ENCODE measurements at places on chromosomes 3 and 15.

DNA sequence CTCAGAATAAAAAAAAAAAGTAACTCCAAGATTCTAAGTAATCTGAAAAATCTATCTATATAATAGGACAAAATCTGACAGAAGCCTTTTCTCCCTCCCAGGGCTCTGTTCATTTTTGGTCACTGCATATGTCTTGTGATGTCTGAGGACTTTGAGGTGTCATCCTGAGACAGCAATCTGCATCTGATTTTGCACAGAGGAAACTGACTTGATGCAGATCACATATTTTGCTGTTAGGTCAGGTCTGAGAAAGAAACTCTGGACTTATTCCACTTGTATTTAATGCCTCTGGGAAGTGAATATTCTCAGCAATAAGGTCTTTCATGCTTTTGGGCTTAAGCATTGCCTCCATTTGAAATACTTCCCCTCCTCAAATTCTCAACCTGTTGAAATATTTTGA lies 295.2 kb upstream of the THBS1 start:
- DNase-seq = no peak

DNA sequence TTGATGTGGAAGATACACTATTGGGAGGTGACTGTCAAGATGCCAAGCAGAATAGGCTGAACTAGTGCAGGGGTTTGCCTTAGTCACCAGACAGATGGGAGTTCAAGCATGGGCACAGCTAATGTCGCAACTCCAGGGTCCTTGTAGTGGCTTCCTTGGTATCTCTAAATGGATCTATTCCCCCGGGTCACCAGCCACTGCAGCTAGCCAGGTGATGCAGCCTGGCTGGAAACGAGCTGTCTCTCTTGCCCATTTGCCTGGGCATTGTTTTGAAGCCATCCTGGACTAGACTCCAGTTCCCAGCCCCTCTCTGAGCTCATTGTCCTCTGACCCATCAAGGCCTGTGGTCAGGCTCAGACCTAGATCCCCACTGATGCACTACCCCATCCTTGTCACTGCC lies 8.4 kb upstream of the CPEB1 start:
- DNase-seq = no peak

GRCh38 chr3:24310887-24311286 lies 183.8 kb downstream of the THRB start:
- DNase-seq = no peak

DNA sequence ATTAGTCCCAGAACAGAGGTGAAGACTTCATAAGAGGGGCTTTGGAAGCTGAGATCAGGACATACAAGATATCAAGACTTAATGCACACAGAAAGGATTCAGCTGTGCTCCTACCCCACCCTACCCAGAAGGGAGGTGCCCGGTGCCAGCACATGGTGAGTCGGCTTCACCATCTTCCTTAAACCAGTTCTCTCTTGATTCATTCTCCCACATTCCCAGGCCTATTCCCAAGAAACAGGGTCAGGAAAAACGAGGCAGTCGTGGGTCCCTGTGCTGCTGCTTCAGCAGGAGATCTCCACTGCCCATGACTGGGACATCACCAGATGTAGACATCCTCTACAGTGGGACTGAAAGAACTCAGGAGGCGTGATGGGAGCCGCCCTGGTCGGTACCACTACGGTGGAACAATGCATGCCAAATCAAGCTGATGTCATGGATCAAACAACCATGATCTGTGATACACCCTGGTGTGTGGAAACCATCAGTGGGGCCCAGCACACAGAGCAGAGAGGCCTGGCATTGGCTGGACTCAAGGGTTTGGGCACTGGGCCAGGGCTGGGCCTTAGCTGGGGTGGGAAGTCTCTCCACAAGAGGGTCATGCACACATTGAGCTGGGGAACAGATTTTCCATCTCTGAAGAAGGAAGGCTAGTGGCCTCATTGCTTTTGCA lies 41.9 kb downstream of the CCDC12 start:
- DNase-seq = no peak

DNA sequence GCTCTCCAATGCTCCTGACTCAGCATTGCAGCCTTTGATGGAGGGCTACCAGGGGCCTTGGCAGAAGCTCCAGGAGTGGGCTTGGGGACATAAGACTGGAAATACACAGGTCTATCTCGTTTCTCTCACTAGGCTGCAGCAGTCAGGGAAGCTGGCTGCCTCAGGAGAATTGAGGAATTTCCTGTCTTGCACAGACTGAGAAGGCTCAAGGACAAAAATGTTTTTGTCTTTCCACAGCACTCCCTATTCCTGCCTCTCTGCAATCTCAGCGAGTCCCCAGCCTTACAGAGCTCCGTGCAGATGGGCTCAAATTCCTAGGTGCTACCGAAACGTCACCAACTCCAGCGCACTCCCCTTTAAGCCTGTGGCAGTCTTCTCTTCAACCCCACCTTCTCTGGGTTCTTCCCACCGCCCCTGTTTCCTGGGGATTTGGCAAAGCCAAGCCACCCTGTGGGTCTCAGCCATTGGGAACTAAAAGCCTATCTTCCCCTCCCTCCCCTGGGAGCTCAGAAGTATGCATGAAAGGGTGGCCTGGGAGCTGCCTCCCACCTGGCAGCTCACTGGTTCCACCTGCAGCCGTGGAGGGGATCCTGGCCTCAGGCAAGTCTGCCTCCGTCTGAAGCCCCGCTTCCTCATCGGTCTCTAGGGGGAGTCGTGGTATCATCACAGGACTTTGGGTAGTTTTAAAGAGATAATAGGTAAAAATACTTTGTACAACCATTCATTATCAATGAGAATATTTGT lies 322.6 kb upstream of the FRG2C start:
- no peak for DNase-seq

- no peak for DNase-seq
Observed at GRCh38 chr3:114095796-114096195, 39.3 kb downstream of the QTRT2 start.

GRCh38 chr3:62559831-62560445 lies 186.6 kb upstream of the FEZF2 start:
- peak; percentile 20 for DNase-seq

DNA sequence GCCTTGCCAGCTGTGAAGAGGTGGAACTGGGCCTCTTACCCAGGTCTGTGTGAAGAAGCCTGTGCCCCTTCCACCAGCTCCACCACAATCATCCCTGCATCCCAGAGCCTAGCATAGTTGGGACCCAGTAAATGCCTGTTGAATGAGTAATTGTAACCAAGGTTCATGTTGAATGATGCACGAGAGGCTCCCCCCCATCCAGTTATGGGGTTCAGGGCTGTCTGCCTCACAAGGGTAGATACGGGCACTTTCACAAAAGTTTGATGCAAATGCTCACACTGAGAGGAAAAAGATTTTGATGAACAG lies 29.5 kb upstream of the TSEN2 start:
- no peak for DNase-seq

GRCh38 chr15:89502867-89503595 lies 6.6 kb upstream of the RHCG start:
- DNase-seq = no peak

GRCh38 chr3:126986001-126986400 lies 3.1 kb downstream of the PLXNA1 start:
- no peak for DNase-seq

GRCh38 chr3:89059211-89059925 lies 48.1 kb upstream of the EPHA3 start:
- DNase-seq = no peak

DNA sequence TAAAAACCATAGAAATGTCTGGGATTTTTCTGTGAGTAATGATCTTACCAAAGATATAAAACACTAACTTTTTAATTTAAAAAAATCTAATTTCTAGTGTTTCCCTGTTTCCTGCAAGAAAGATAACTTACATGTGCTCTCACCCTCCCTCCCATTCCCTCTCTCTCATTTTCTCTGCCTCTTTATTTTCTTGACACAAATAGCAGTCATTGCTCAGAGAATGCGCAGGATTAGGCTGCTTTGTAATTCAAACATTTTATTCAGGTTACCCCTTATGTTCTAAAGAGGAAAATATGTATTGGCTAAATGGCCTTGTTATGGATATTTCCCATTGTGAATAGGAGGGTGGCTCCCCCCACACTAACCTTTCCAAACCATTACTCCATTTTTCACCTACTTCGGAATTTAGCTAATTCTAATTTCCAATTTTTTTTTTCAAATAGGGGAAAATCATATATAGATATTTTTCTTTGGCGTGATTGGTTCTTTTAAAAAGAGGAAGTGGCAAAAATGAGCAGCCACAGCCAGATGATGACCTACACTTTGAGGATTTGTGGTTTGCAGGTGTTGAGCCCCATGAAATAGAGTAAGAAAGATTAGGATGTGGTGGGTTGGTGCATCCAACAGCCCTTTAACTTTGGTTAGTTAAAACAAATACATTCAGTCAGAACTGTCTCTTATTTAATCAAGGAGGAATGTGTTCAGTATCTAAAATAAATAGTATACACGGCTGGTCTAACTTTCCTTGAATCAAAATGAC lies 554.4 kb downstream of the IGSF11 start:
- DNase-seq = no peak

DNA sequence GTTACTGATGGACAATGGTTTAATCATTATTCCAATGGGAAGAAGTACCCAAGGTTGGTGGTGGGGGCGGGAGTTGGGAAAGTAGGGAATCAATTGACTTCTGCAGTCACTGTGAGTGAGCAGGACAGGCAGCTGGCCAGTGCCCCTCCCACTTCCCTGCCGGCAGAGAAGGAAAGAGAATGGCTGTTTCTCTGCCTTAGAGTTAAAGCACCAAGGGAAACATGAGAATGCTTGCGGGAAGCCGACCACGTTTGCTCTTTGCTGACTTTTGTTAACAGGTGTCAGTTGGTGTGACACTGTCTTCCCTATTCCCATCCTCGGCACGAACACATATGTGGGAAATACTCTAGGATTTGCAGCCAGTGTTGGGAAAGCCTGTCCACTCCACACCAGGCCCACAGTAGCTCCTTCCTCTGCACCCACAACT lies 33.5 kb upstream of the MFSD1 start:
- no peak for DNase-seq

GRCh38 chr3:128301186-128302023 lies 148.1 kb downstream of the EEFSEC start:
- no peak for DNase-seq

DNA sequence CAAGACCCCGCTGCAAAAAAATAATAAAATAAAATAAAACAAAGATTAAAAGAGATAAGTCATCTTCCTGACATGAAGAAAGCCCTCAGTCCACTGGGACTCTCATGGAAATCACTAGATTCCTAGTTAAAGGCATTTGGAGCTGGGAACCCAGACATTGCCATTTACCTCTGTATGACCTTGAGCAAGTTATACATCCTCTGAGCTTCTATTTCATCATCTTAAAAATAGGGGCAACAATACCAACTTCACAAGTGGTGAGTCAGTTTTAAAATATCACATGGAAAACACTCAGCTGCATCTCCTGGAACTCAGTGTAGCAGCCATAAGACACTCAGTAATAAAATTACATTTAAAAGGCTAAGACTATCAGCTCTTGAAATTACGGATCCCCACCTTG lies 334.8 kb downstream of the ERC2 start:
- no peak for DNase-seq

- no peak for DNase-seq
Observed at GRCh38 chr3:160757233-160758106, 1.4 kb downstream of the PPM1L start.

- DNase-seq = no peak
Observed at GRCh38 chr3:45009868-45010267, 16.2 kb upstream of the CLEC3B start.

DNA sequence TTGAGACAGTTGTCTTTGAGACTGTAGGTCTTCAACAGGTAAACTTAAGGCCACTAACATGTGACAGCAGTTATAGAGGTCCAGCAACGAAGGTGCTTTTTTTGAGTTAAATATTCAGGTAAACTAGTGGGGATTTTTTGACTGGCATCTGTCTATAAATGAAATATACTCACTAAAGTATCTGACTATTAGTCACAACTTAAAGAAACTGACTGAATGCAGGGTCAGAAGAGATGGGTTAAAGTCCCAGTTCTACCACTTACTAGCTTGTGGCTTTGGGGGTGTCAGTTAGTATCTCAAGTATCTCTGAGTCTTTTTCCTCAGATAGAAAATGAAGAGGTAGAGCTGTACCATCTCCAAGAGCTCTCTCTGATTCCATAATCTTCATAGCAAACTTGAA lies 18.0 kb downstream of the MIX23 start:
- DNase-seq = no peak

GRCh38 chr15:74775132-74775562 lies 6.7 kb upstream of the CSK start:
- no peak for DNase-seq

DNA sequence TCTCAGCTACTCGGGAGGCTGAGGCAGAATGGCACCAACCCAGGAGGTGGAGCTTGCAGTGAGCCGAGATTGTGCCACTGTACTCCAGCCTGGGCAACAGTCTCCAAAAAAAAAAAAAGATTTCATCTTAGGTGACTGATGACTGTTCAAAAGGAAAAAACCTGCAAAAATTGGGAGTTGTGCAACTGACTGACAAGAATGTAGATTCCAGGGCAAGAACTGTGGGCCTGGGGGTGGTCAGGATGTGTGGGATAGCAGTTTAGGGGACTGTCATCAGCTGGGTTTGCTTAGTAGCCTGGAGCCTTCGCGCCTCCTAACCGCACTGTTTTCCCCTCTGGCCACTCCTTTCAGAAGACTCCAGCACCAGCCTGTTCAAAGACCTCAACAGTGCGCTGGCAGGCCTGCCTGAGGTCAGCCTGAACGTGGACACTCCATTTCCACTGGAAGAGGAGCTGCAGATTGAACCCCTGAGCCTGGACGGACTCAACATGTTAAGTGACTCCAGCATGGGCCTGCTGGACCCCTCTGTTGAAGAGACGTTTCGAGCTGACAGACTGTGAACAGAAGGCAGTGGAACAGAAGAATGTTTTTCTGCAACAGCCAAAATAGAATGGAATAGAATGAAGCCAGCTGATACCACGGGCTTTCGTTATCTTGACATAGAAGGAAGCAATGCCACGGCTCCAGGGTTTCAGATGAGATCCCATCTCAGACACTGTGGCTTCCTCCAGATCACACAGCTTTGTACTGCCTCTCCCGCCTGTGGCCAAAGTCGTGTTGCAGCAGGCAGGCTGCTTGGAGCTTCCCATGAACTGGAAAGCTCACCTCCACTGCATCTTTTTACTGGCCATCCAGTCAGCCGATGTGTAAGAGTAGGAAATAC lies 75.3 kb upstream of the BLM start:
- peak; percentile 9 for DNase-seq

- DNase-seq = peak; percentile 34
Observed at GRCh38 chr3:151168269-151169094, 34.5 kb downstream of the GPR171 start.

DNA sequence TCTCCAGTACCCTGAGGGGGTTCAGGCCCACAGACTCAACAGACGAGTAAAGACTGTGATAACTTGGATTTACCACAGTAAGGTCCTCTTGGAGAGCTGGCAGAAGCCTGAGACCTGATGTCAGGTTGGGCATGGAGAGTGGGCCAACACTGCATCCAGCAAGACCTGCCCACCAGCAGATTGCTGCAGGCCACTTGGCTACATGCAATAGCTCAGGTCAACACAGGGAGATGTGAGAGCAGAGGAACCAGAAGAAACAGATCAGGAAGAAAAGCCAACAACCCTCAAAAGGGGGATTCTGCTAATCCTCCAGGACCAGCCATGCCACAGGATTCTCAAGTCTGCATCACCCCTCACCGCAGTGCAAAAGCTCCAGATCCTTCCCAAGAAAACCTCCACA lies 1.7 kb upstream of the IP6K1 start:
- no peak for DNase-seq

GRCh38 chr15:65423150-65423975 lies 616 bp upstream of the IGDCC4 start:
- no peak for DNase-seq
